ENCODE measurements at places on chromosomes 4 and X.

DNA sequence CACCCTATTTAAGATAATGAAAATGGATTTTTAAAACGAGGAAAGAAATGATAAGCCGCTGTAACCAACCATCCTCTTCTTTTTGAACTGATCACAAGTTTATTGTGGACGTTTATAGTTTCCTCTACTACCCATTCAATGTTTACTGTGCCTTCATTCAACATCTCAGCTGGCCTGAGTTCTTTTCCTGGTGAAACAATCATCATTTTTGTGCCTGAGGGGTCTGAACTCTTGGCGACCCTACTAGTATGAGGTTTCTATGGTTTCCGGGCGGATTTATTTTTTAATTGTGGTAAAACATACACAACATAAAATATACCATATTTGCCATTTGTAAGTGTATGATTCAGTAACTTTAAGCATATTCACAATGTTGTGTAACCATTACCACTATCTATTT lies 100.7 kb downstream of the SPRY1 start:
- no peak for DNase-seq

DNA sequence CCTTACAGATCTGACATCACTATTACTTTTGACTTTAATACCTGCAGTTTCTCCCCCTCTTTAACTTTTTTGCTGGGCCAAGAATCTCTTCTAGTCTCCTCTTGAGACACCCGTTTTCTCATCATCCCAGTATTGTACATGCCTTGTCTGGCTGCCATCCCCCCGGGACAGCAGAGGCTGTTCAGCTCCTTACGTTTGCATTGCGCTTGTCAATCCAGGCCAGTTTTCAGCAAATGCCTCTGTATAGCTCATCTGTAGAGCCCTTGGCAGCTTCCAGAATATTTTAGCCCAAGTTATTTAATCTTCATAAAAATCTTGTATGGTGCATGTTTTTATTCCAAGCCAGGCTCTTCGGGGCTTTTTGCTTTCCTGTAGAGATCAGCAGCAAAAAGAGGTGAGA lies 22.3 kb upstream of the HOPX start:
- no peak for DNase-seq

DNA sequence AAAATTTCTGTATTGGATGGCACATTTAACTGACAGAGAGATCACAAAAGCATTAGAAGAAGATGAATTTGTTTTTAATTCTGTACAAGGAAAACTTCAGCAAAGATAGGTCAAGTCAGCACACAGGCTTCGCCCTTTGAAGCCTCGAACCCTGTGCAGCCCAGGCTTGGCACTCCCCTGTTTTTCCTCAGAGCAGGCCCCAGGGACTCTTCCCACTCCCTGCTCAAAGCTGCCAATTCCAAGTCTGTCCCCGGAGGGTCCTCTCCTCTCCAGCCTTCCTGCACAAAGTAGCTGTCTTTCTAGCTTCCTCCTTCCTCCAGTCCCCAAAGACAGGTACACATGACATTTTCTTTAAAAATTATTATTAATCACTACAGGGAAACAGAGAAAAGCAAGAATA lies 466.3 kb downstream of the PPARGC1A start:
- no peak for DNase-seq

- no peak for DNase-seq
These were observed 112.8 kb upstream of the DMD start for GRCh38 chrX:33324099-33324498.

GRCh38 chr4:7705593-7705992 lies 234.1 kb downstream of the AFAP1 start:
- no peak for DNase-seq

- DNase-seq, result no peak
These were observed 241.0 kb downstream of the SLC39A8 start for GRCh38 chr4:102104278-102104677.

GRCh38 chr4:4428966-4429875 lies 42.3 kb downstream of the NSG1 start:
- DNase-seq, result no peak

DNA sequence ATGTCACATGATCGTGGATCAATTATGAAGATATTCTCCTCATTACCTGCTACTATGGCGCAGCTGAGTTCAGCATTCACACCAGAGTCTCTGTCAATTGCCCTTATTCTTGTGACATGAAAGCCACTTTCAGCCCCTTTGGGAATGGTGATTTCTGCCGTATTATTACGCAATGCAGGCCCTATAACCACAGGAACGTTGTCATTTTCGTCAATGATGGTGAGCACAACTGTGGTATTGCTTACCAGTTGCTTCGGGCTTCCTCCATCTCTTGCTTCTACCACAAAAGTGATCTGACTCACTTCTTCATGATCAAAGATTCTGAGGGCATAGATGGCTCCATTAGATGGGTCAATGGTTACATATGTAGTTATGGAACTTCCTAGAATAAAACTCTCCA lies 2.1 kb downstream of the PCDH18 start:
- DNase-seq, result no peak

GRCh38 chr4:13182133-13182532 lies 302.0 kb downstream of the RAB28 start:
- no peak for DNase-seq

DNA sequence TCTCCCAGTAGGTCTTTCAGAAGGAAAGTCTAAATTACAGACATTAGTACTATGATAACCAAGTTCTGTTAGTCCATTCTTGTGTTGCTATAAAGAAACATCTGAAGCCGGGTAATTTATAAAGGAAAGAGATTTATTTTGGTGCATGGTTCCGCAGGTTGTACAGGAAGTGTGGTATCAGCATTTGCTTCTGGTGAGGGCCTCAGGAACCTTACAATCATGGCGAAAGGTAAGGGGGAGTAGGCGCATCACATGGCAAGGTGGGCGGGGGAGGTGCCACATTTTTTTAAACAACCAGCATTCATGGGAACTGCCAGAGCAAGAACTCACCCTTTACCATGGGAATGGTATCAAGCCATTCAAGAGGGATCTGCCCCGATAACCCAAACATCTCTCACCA lies 26.2 kb upstream of the USP46 start:
- DNase-seq, result no peak

DNA sequence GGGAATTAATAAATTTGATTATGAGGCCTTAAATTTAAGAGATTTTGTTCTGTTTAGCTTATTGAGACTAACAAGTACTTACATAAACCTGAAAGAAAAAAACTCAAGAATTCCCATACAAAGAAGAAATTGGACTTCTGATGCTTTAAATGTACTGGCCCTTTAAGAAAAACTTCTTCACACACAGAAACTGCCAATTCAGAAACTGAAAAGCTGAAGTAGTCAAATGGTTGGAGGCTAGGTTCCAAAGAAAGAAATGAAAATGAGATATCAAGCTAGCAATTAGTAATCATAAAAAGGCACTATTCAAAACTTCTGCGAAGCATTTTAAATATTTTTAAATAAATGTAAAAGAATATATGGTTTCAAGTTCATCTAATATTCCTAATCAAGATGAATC lies 151.3 kb downstream of the THOC2 start:
- no peak for DNase-seq

DNA sequence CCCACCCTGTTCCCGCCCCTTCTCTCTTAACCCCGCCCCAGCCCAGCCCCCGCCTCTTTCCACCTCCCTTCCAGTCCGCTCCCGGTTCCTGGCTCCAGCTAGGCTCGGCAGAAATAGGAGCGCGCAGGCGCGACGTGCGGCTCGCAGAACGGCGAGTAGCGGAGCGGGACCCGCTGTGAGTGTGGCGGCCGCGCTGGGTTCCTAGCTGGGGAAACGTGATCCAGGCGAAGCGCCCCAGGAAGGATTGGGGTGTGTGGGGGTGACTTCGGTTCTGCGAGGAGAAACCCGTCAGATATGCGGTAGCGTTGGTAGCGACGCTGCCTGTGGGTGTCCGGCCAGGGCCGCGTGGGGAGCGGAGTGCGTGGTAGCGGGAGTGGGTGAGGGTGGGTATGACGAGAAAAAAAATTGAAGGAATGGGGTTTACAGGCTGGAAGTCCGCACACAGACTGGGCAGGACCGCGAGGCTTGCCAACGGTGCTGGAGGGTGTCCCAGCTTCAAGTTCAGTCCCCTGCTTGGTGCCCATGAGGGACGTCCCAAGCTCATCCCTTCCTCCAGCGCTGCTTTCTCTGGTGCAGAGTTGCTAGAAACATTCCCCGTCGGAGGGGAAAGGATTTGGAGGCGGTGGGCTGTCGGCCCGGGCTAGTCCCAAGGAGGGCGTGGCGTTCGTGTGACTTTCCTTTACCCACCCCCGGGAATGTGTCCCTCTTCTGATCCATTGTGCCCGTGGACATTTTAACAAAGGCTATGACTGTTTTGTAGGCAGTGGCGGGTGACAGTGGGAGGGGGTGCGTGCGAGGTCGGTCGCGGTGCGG lies at the start of gene PRRG1:
Gene PRRG1, plus strand, starts transcription at position 144 of the 813 bp plus-strand sequence. CDS start 56,886 bp downstream, outside the sequence.
- no peak for DNase-seq

- DNase-seq, result no peak
These were observed 574.7 kb downstream of the PCDH7 start for GRCh38 chr4:31294655-31295480.

DNA sequence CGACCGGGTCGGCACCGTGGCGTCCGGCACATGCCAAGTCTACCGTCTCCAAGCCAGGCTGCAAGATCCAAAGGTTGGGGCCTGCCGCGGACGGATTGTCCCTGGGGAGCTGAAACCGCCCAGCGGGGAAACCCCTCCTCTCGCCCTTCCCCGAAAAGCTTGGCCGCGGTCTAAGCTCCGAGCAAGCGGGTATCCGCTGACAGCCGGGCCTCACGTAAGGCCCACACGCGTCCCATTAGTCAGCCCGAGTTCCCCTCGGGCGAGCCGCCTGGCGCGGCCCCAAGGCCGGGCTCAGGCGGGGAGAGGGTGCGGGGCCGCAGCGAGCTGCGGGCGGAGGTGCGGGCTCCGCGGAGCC lies 6.8 kb upstream of the BCOR start:
- no peak for DNase-seq

GRCh38 chrX:153456161-153456560 lies 10.3 kb upstream of the TREX2 start:
- no peak for DNase-seq

GRCh38 chrX:53494436-53494835 lies 60.3 kb upstream of the HSD17B10 start:
- DNase-seq, result no peak

- no peak for DNase-seq
These were observed 96.5 kb downstream of the HMX1 start for GRCh38 chr4:8775121-8775520.

DNA sequence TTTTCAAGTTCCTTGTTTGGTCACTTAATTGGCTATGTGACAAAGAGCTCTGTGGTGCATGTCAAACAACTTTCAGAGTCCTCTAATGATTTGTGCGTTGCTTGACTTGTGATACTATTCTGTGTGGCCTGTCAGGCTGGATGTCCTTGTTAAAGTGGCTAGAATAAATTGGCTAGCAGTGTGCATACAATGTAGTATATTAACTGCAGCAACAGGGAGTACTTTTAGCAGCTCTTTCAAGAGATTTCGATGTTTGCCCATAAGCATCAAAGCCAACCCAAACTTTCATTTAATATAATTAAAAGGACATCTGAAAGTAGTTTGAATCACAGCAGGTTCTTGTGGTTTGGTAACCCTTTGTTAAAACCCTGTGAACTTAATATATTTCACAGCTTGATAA lies 718.9 kb downstream of the ADGRL3 start:
- DNase-seq, result no peak

GRCh38 chr4:1502501-1502886 lies 96.3 kb upstream of the NKX1-1 start:
- DNase-seq, result no peak

DNA sequence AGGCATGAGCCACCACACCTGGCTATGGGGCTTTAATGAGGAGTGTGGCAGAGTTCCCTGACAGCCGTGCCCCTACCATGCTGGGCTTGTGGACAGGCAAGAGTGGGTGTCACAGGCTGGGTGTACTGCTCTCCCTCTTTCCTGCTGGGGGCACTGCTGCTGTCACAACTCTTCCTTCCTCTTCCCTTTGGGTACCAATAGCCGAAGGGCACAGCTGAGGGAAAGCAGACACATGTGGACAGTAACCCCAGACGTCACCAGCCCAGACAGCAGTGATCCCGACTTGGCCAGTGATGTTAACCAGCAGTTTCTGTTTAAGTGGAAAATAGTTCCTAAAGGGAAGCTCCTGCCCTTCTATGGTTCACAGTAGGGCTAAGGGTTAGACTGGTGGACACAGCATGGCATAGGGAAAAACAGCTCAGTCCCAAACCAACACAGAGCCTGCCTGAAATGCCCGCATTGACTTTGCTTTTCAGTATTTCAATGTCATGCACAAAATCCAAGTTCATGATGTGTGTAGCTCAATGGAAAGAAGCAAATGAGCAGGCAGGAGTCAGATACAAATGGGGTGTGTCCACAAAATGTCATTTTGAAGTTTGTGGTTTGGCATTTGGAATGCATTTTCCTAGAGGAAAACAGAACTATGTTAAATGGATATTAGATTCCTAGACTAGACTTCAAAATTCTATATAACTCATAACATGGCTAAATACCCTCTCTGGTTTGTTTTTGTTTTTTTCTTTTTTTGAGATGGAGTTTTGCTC lies 24.9 kb upstream of the DDX3X start:
- DNase-seq, result no peak
